ENCODE measurements at places on chromosomes 1 and 21.

DNA sequence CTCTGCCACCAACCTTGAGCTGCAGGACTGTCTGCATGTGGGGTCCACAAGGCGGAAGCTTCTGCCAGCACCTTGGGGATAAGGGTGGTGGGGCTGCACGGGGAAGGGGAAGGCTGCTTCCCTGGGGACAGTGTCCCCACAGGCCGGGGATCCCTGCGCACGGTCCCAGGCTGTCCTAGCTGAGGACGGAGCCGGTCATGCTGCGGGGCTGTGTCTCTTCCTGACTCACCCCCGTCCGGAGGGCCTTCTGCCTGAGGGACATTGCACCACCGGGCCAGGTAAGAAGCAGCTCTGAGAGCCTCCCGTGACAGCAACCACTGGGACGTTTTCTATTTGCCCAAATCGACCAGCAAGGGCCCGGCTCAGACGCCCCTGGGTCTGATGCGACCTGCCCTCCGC is 29.9 kb downstream of the KRTAP10-1 start:
- DNase-seq = no peak

DNA sequence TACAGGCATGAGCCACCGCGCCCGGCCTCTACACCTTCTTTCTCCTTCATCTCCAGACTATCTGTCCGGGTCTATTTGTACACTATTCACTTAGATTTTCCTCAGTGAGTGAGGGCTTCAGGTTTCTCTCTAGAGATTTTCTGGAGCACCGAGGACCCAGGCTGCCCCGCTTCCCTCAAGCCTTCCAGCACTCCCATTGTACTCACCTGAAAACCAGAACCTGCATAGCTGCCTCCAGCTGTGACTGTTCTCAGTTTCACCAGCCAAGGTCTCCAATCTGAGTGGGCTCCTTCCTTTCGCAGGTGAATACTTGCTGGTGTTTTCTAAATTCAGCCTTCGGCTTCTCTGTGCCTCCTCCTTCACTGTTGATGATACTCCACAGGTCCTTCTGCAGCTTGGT is 12.9 kb upstream of the DMAP1 start:
- DNase-seq = no peak

DNA sequence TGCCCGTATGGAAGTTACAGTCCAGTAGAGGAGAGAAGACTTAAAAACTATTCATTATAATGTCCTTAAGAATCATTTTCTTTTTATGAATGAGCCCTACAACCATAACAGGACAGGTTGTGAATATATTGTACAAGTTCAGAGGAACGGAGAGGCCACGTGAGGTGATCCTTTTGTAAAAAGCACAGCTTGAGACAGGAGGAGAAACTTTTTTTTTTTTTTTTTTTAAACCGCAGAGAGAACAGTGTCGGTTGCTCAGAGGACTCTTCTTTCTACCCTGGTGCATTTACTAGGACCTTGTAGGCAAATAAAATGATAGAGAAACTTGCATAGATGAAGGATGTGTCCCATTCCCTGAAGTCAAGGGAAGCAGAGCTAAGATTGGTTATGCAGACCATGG is 32.1 kb downstream of the DYRK1A start:
- peak; percentile 30 for DNase-seq

DNA sequence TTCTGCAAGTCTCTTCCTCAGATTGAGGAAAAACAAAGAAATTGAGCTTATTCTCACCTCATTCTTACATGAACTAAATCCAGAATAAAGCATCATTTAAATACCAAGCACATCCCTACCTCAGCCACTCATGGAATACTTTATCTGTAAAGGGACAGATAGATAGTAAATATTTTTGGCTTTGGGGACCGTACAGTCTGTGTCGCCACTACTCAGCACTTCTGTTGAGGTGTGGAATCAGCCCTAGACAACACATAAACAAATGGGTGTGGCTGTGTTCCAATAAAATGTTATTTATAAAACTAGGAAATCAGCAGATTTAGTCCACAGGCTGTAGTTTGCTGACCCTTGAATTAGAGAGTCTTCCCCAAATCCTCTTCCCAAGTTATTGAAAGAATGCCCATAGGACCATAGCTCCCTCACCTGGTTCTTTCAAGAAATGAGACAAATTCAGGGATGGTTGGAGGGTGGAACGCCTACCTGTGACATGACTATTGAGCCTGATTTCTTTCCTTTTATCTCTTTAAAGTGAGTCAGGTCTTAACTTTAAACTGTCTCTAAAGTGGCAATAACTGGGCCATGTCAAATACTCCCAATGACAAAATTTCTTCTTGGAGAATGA is 878.5 kb downstream of the USP25 start:
- no peak for DNase-seq

- DNase-seq = no peak
Measured at GRCh38 chr1:185279571-185279970, 37.5 kb downstream of the IVNS1ABP start.

DNA sequence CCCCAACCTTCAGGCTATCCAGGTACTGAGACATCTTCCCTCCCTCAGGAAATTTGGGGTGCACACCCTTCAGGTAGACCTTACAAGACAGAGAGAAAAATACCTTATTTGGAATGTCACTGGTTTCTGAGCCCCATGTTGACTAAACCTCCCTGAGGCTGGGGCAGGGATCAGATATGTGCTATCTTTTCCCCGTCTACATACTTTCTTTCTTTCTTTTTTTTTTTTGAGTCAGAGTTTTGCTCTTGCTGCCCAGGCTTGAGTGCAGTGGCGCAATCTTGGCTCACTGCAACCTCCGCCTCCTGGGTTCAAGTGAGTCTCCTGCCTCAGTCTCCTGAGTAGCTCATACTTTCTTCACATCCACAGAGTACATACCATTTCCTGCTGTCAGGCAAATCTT is 1.6 kb downstream of the CYB5R1 start:
- no peak for DNase-seq

Data from CD4-positive, alpha-beta T cell treated with Interleukin-10 for 1 hour (primary cell).